ENCODE measurements at places on chromosomes 12 and 14.

- no peaks in the 10 kb centered on the region for H3K27me3 ChIP-seq
- H3K4me1 ChIP-seq, result no peaks in the 10 kb centered on the region
- no peak overlapping the region for H3K4me3 ChIP-seq
- H3K36me3 ChIP-seq, result no peaks in the 10 kb centered on the region
These were observed 1097.7 kb downstream of the TMTC2 start for GRCh38 chr12:83784298-83784890.

DNA sequence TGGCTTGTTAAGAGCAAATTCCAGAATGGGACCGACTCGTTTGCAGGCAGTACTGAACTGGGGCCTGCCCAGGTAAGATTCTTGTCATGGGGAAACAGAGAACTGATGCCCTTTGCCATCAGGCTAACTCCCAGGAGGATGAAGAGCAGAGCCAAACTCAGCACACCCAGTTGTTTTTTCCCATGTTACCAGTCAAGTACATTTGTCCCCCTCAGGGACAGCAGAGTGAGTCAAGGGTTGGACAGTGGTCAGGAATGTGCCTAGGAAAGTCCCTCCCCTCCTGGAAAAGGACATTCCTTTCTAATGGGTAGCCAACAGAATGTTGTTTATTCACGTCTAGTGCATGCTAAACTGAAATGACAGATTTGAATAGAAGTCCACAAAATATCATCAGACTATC lies 1.6 kb downstream of the ART4 start:
- H3K36me3 ChIP-seq, result no peaks in the 10 kb centered on the region
- no peak for DNase-seq
- H3K4me3 ChIP-seq, result no peak overlapping the region
- H3K4me1 ChIP-seq, result peaks cover 13% of the 10 kb centered on the region
- peaks cover 2% of the 10 kb centered on the region for H3K27me3 ChIP-seq

GRCh38 chr14:86430853-86431252 lies 900.9 kb downstream of the FLRT2 start:
- H3K27me3 ChIP-seq, result no peaks in the 10 kb centered on the region
- no peak overlapping the region for H3K27ac ChIP-seq
- no peak overlapping the region for H3K4me3 ChIP-seq
- H3K36me3 ChIP-seq, result no peaks in the 10 kb centered on the region
- H3K4me1 ChIP-seq, result no peaks in the 10 kb centered on the region

DNA sequence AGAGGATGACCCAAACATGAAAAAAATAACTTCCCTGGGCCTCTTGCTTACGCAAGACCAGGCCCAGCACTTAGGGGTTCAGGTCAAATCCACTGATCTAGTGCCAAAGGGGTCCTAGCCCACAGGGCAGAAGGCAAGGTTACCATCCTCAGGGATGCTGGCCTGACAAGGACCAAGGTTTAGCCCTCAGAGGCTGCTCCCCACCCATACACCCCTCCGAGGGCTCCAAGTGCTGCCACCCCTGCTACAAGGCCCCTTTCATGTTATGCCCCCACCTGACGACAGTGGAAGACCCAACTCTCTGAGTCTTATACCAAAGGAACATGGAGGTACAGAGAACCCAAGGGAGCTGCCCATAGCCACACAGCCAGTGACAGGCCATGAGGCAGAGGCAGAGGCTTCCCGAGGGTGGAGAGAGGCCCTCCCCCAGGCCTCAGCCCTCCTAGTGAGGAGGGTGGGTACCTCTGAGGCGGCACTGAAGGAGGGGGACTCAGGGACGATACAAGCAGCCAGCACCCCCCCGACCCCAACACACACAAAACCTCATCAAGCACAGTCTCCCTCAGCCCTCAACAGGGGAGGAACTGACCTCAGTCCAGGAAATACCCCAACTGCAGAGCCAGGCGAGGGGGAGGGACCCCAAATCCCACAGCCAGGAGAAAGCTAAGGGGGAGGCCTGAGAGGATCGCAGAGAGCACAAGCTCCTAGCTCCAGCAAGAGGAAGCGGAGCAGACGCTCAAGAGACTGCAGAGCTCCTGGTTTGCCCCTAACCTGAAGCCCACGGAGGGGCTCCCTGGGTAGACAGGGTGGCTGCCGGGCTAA lies 37.0 kb downstream of the ANAPC7 start:
- no peaks in the 10 kb centered on the region for H3K27me3 ChIP-seq
- no peaks in the 10 kb centered on the region for H3K36me3 ChIP-seq

DNA sequence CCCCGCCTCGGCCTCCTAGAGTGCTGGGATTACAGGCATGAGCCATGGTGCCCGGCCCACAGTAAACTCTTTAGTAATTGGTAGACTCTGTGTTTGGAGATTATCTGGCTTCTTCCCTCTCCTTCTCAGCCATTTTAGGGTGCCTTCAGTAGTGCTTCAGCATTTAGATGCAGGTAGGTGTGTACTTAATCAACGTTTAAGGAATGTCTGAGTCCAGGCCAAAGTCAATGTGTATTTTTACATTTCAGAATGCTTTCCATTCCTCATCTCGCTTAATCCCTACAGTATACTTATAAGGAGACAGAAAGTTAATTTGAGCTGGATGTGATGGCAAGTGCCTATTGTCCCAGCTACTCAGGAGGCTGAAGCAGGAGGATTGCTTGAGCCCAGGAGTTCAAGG lies 20.5 kb upstream of the MGP start:
- peaks cover 41% of the 10 kb centered on the region for H3K4me1 ChIP-seq
- no peak overlapping the region for H3K4me3 ChIP-seq
- H3K27ac ChIP-seq, result no peak overlapping the region
- peaks cover 9% of the 10 kb centered on the region for H3K36me3 ChIP-seq
- no peak for DNase-seq
- H3K27me3 ChIP-seq, result no peaks in the 10 kb centered on the region

DNA sequence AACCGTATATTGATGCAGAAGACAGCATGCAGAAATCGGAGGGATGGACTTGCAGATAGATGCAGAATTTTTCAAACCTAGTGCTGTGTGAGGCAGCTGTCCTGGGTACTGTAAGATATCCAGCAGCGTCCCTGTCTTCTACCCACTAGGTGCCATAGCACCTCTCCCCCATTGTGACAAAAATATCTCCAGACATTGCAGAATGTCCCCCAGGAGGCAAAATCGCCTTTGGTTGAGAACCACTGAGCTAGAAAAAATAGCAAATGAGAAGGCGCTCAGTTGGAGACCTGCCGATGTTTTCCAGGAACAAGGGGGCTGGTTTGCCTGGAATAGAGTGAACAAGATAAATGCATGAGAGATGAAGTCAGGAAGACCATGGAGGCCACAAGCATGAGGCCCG lies 67.9 kb upstream of the TMEM132D start:
- no peaks in the 10 kb centered on the region for H3K36me3 ChIP-seq
- no peak overlapping the region for H3K27ac ChIP-seq
- H3K27me3 ChIP-seq, result no peaks in the 10 kb centered on the region
- H3K4me1 ChIP-seq, result no peaks in the 10 kb centered on the region
- H3K4me3 ChIP-seq, result no peak overlapping the region

DNA sequence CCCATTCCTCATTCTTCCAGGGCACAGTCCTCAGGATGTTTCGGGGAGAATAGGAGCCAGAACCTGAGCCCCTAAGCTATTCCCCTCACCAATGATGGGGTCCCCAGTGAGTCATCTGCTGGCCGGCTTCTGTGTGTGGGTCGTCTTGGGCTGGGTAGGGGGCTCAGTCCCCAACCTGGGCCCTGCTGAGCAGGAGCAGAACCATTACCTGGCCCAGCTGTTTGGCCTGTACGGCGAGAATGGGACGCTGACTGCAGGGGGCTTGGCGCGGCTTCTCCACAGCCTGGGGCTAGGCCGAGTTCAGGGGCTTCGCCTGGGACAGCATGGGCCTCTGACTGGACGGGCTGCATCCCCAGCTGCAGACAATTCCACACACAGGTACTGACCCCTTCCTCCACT lies 1.3 kb downstream of the SLC39A5 start:
- no peak overlapping the region for H3K4me3 ChIP-seq
- H3K27me3 ChIP-seq, result no peaks in the 10 kb centered on the region
- H3K36me3 ChIP-seq, result peaks cover 10% of the 10 kb centered on the region
- DNase-seq, result no peak

- peaks cover 2% of the 10 kb centered on the region for H3K4me1 ChIP-seq
- DNase-seq, result no peak
- H3K27ac ChIP-seq, result no peak overlapping the region
- no peak overlapping the region for H3K4me3 ChIP-seq
These were observed 13.0 kb downstream of the NUP37 start for GRCh38 chr12:102106905-102107304.

DNA sequence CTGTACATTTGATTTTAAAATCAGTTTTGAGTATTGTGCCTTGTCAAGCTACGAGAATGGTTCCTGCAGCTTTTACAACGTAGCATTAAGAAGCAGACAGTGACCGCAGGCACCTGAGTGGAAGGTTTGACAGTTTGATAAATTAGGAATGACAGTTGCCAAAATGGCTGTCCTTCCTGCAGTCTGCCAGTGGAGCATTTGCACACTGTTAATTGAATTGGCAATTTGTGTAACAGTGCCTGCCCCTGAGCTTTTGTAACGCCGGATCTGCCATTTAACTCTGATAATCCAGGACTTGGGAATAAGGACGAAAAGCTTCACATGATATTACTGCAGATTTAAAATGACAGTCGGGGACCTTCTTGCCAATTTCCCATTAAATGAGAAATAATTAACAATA lies 385.3 kb downstream of the NPAS3 start:
- H3K4me3 ChIP-seq, result no peak overlapping the region
- no peak overlapping the region for H3K27ac ChIP-seq
- no peaks in the 10 kb centered on the region for H3K36me3 ChIP-seq
- H3K27me3 ChIP-seq, result no peaks in the 10 kb centered on the region
- no peaks in the 10 kb centered on the region for H3K4me1 ChIP-seq
- no peak for DNase-seq

DNA sequence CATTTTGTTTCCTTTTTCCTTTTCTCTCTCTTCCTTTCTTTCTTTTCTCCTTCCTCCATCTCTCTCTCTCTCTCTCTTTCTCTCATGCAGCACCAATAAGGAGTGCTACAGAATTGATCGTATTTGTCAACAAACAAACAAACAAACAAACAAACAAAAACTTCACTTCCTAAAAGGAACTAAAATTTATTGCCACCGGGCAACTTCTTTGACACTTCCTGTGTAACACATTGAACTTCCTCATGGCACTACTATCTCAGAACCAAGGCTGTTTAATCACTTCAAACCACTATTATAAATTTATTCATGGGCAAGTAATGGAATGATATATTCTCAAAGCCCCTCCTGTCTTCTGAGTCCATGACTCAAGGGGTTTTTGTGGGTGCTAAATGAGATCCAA lies 51.3 kb downstream of the SERPINA3 start:
- DNase-seq, result no peak
- peaks cover 16% of the 10 kb centered on the region for H3K27me3 ChIP-seq
- H3K36me3 ChIP-seq, result no peaks in the 10 kb centered on the region

- DNase-seq, result no peak
- H3K4me1 ChIP-seq, result no peaks in the 10 kb centered on the region
- H3K27ac ChIP-seq, result no peak overlapping the region
- no peaks in the 10 kb centered on the region for H3K27me3 ChIP-seq
These were observed 294.7 kb downstream of the TTC6 start for GRCh38 chr14:37890095-37890494.

GRCh38 chr12:41074473-41074769 lies 113.7 kb upstream of the PDZRN4 start:
- no peaks in the 10 kb centered on the region for H3K4me1 ChIP-seq
- no peaks in the 10 kb centered on the region for H3K27me3 ChIP-seq
- H3K36me3 ChIP-seq, result no peaks in the 10 kb centered on the region

DNA sequence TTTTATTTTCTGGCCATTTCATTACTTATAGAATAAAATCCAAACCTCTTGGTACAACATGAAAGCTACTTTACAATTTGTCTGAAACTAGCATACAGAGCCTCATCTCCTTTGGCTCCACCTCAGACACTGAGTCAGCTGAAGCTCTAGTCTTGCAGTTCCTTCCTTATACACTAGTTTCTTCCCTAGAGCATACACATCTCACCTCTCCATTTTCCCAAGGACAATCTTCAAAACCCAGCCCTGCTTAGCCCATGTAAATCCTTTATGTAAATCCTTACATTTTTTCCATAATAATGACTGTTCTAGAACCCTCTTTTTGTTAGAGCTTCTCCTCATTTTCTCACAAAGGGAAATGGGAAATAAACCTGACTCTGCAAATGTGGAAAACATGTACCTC lies 463.4 kb downstream of the SLC16A7 start:
- H3K27ac ChIP-seq, result no peak overlapping the region
- H3K27me3 ChIP-seq, result no peaks in the 10 kb centered on the region
- H3K4me3 ChIP-seq, result no peak overlapping the region
- DNase-seq, result no peak
- no peaks in the 10 kb centered on the region for H3K4me1 ChIP-seq

DNA sequence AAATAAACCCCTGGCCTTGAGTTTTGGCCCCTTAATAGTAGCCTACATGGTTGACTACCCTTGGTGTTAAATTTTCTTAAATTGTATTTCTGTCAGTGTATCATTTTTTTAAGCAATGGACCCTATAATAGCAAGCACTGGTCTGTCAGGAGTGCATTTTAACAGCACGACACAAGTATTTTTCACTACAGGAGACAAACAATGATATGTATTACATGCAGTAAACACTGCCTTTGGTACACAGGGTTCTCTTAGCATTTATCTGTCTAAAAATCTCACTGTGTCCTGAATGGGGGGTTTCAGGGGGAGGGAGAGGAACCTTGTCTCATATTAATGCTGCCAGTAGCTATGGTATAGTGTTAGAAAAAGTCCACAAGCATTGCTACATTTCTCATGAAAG lies 18.4 kb downstream of the LMO3 start:
- H3K4me3 ChIP-seq, result no peak overlapping the region
- no peak for DNase-seq
- H3K36me3 ChIP-seq, result no peaks in the 10 kb centered on the region
- H3K27ac ChIP-seq, result no peak overlapping the region
- H3K4me1 ChIP-seq, result no peaks in the 10 kb centered on the region
- H3K27me3 ChIP-seq, result no peaks in the 10 kb centered on the region

GRCh38 chr12:4143896-4144295 lies 129.7 kb upstream of the CCND2 start:
- peaks cover 100% of the 10 kb centered on the region for H3K4me1 ChIP-seq
- peak overlapping the region; percentile 37 for H3K4me3 ChIP-seq
- H3K27ac ChIP-seq, result peak overlapping the region; percentile 99
- peaks cover 2% of the 10 kb centered on the region for H3K36me3 ChIP-seq
- no peak for DNase-seq

DNA sequence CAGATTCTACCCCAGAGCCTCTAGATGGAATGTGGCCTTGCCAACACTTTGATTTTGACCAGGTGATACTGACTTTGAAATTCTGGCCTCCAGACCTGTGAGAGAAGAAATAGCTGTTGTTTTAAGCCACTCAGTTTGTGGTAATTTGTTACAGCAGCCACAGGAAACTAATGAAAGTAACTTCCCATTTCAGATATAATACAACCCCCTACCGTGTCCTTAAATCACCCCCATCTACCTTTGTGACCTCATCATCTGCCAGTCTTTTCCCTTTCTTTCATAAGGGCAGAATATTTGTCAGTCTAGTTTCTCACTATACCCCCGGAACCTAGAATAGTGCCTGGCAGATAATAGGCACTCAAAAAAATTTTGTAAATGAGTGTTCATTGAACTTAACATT lies 39.6 kb downstream of the PPP4R4 start:
- no peak for DNase-seq
- H3K4me3 ChIP-seq, result no peak overlapping the region
- H3K27ac ChIP-seq, result no peak overlapping the region
- H3K27me3 ChIP-seq, result peaks cover 23% of the 10 kb centered on the region
- no peaks in the 10 kb centered on the region for H3K36me3 ChIP-seq
